ENCODE measurements at places on chromosomes 5 and 9.

GRCh38 chr5:80960531-80961375, 590 bp downstream of the RASGRF2 start:
- peak; percentile 73 for DNase-seq

- no peak for DNase-seq
Measured at GRCh38 chr5:87311405-87312279, 44.0 kb downstream of the RASA1 start.

- DNase-seq = no peak
Measured at GRCh38 chr9:138042640-138043039, 165.1 kb downstream of the CACNA1B start.

- no peak for DNase-seq
Measured at GRCh38 chr9:18362901-18363685, 110.9 kb upstream of the ADAMTSL1 start.

GRCh38 chr9:91055845-91056244, 254.2 kb downstream of the SYK start:
- no peak for DNase-seq

DNA sequence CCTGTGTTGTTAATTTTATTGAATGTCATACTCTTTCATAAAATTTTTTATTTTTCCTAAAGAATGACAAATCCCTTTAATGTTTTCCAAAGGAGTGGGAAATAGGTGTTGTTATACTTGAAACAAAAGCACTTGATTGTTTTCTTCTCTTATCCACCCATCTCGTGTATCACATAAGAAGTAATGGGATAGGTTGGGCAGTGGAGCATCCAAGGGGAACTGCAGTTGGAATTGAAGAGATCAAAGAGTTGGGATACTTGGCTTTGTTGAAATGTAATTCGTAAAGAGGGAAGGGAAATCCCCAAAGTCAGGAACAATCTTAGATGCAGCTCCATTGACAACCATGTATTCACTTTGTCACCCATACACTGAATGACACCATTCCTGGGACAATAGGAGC, 148.0 kb downstream of the PCSK5 start:
- no peak for DNase-seq

GRCh38 chr5:154476354-154477205, 1.4 kb downstream of the HAND1 start:
- DNase-seq = no peak

DNA sequence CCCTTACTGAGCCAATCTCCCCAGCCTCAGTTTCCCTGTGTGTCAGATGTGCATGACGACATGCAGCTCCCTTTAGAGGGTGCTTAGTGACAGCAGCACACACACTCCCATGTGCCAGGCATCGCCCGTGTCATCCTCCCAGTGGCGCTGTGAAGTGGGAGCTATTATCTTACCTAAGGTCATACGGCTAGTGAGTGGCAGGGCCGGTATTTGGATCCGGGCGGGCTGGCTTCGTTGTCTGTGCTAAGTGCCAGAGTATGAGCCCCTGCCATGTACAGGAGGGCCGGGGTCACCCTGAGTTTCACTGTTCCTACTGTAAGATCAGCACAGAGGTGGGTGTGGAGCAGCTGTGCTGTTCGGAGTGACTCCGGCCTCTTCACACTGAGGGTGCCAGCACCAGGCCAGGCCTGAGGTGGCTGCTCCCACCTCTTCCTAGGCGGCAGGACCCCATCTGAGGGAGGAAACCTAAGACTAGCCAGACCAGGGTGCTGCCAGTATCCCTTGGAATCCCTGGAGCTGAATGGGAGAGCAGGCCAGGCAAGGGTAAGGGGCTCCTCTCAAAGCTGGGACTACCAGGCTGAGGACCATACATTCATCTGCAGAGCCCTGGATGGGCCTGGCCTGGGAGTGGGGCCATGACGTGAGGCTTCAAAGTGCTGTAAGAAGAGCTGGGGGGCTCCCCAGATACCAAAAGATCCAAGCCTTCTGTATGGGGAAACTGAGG, 22.5 kb downstream of the AQP7 start:
- DNase-seq = no peak

GRCh38 chr5:29550523-29550922, 1643.0 kb upstream of the CDH6 start:
- no peak for DNase-seq

GRCh38 chr5:86542532-86542931, 75.2 kb upstream of the COX7C start:
- no peak for DNase-seq

DNA sequence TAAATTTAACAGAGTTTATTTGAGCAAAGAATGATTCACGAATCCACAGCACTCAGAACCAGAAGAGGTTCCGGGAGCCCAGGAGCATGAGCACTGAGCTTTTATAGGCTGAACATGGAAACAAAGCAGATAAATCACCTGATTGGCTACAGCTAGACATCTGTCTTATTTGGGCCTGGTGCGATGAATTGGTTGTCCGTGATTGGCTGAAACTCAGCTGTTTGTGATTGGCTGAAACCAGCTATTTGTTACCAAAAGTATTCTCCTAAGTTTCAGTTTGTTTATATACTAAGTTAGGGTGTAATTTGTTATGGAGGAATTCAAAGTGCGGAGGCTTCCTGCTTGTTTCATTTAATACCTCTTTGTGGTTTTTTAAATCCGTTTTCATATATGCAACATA, 15.8 kb upstream of the LCP2 start:
- DNase-seq = no peak

GRCh38 chr5:36552651-36553393, 53.6 kb upstream of the SLC1A3 start:
- DNase-seq = no peak

- DNase-seq = no peak
Measured at GRCh38 chr5:78734094-78734845, 85.7 kb upstream of the LHFPL2 start.
